ENCODE measurements at places on chromosomes 6 and 20. TPM values are rescaled to one million over a fixed set of nuclear protein-coding genes. Genes with fewer than 3 reads are reported as not detected.

DPPA5 gene
- total RNA-seq, result not detected

NFKBIL1 gene
- 26.1 TPM for total RNA-seq

PPP1R18 gene
- 56.2 TPM for total RNA-seq

MLN gene
- not detected for total RNA-seq

PTCRA gene
- total RNA-seq, result not detected

CRIP3 gene
- total RNA-seq, result 10.0 TPM

HUS1B gene
- total RNA-seq, result 0.94 TPM

RNF39 gene
- 7.5 TPM for total RNA-seq

ECI2 gene
- 45.7 TPM for total RNA-seq

PNPLA1 gene
- total RNA-seq, result not detected

TCP11 gene
- not detected for total RNA-seq

TUBB2A gene
- 19.0 TPM for total RNA-seq

TASP1 gene
- total RNA-seq, result 24.9 TPM

ZBTB46 gene
- total RNA-seq, result 4.9 TPM

C4B gene
- 8.3 TPM for total RNA-seq

BNIP5 gene
- total RNA-seq, result not detected

EFCAB8 gene
- total RNA-seq, result 1.1 TPM

UTRN gene
- total RNA-seq, result 108 TPM

ZNF831 gene
- not detected for total RNA-seq

SOX18 gene
- 0.83 TPM for total RNA-seq

AIF1 gene
- total RNA-seq, result not detected

CGA gene
- not detected for total RNA-seq

SLC35F1 gene
- not detected for total RNA-seq

SIRPD gene
- 0.37 TPM for total RNA-seq

ARHGAP18 gene
- 15.0 TPM for total RNA-seq

GLP1R gene
- total RNA-seq, result not detected

CDK19 gene
- 34.0 TPM for total RNA-seq

PTPRK gene
- total RNA-seq, result 89.3 TPM

FLRT3 gene
- total RNA-seq, result 0.70 TPM

MUC22 gene
- not detected for total RNA-seq

MYB gene
- 0.95 TPM for total RNA-seq

ESF1 gene
- 14.8 TPM for total RNA-seq

TBXT gene
- not detected for total RNA-seq

TEAD3 gene
- total RNA-seq, result 40.1 TPM

SPATS1 gene
- total RNA-seq, result not detected

BPIFB2 gene
- not detected for total RNA-seq

ADGRF4 gene
- total RNA-seq, result 4.5 TPM

OXT gene
- not detected for total RNA-seq

CLIC5 gene
- 2.1 TPM for total RNA-seq

HLA-DMB gene
- 1.1 TPM for total RNA-seq

SLCO4A1 gene
- total RNA-seq, result 19.3 TPM

TFAP2A gene
- 37.0 TPM for total RNA-seq

KIF3B gene
- total RNA-seq, result 41.4 TPM

RIMS1 gene
- total RNA-seq, result not detected

ZNF311 gene
- total RNA-seq, result 2.1 TPM

ARID1B gene
- 38.8 TPM for total RNA-seq

ITPR3 gene
- total RNA-seq, result 78.3 TPM

PPIL6 gene
- 13.0 TPM for total RNA-seq

SOX12 gene
- 57.1 TPM for total RNA-seq

HLA-A gene
- total RNA-seq, result 261 TPM

PAX1 gene
- total RNA-seq, result not detected

BHLHE23 gene
- not detected for total RNA-seq

PRICKLE4 gene
- total RNA-seq, result 9.2 TPM

PPARD gene
- total RNA-seq, result 24.7 TPM

TREM1 gene
- total RNA-seq, result not detected

SLC4A11 gene
- 46.1 TPM for total RNA-seq

NMBR gene
- total RNA-seq, result 0.35 TPM

LY6G5B gene
- 20.9 TPM for total RNA-seq

All from PC-9 (cell line).